MCF 10A (cell line): ENCODE measurements at places on chromosomes 13 and 19. TPM values are rescaled to one million over a fixed set of nuclear protein-coding genes. Genes with fewer than 3 reads are reported as not detected.

The DNMT1 gene
- total RNA-seq: 47.7 and 76.4 TPM in 2 replicates

The C19orf18 gene
- not detected in 2 replicates for total RNA-seq

The CLEC17A gene
- not detected in 2 replicates for total RNA-seq

The C13orf46 gene
- 0.54 and 1.4 TPM in 2 replicates for total RNA-seq

The KIR3DL1 gene
- not detected in 2 replicates for total RNA-seq
